ENCODE measurements at places on chromosomes 2 and 18. TPM values are rescaled to one million over a fixed set of nuclear protein-coding genes. Genes with fewer than 3 reads are reported as not detected.

DNA sequence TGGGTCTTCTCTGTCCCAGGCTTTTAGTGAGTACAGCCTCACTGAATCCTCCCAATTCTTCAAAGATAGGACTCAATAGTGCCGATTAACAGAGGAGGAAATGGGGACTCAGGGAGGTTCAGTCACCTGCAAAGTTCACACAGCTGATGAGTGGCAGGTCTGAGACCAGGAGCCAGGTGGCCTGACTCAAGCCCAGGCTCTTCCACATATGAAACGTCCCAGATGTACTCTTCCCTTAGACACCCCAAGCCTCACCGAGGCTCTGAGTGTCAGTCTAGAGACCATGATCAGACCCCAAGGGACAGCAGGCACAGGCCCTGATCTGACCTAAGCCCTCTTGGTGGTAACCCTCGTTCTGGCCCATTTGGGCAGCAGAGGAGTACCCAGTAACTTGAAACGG, 115.2 kb downstream of the INHBB start:
- no peak for DNase-seq

GRCh38 chr2:54975598-54976492, 74.4 kb downstream of the RTN4 start:
- no peak for DNase-seq

CXCR1 gene
- total RNA-seq = not detected

DNA sequence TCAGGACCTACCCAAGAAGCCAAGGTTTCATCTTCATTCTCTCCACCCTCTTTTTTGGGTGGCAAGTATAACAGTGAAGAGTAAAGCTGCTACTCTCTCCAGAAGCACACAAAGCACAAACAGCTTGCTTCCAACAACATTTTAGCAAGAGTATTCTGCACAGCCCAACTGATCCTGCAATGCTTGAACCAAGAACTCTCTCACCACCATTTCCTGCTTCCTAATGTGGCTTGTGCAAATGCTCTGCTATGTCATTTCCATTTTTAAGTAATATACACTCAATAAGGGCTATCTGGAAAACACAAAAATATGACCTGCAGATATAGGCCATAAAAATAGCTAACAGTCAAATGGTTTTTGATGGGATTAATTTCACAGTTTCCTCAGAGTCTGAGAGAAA, 24.1 kb upstream of the IHH start:
- no peak for DNase-seq
